ENCODE measurements at places on chromosomes 3 and 15.

- no peak for DNase-seq
Measured at GRCh38 chr3:66615643-66616301, 115.0 kb upstream of the LRIG1 start.

DNA sequence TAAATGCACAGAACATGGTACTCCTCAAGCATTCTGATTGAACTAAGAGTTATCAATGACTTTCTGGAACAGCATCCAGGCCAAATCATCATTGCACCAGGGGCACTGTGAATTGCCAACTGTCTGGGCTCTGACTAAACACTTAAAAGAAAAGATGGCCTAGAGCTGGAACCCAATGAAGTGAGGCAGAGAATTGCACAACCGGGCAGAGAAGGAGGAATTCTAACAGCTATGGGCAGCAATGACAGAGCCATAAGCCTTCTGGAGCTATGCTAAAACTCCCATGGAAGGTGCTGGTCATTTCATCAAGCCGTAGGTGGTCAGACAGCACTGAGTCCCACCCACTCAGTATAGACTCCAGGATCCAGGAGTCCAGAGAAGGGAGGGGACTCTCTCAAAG is 48.1 kb upstream of the OXTR start:
- no peak for DNase-seq

GRCh38 chr15:30953183-30953582 is 38.2 kb downstream of the MTMR10 start:
- DNase-seq, result no peak

GRCh38 chr3:51734572-51734907 is 27.7 kb downstream of the GRM2 start:
- no peak for DNase-seq

GRCh38 chr3:1696669-1697275 is 401.9 kb upstream of the CNTN4 start:
- no peak for DNase-seq

DNA sequence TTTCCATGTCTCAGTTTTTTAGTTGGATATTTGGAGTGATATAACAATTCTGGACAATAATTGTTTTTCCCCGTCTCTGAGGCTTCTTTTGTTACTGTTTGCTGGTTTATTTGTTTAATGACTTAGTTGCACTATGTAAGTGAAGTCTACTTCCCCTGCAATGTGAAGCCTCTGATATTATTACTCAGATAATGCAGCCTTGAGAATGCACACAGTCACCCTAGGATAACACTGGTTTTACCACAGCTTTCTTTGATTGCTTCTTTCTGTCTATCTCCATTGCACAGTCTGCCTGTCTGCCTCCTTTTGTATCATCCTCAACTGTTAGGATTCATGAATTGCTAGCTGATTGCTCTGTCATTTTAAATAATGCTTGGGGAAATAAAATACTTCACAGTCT is 208.7 kb upstream of the ROBO1 start:
- DNase-seq, result no peak

DNA sequence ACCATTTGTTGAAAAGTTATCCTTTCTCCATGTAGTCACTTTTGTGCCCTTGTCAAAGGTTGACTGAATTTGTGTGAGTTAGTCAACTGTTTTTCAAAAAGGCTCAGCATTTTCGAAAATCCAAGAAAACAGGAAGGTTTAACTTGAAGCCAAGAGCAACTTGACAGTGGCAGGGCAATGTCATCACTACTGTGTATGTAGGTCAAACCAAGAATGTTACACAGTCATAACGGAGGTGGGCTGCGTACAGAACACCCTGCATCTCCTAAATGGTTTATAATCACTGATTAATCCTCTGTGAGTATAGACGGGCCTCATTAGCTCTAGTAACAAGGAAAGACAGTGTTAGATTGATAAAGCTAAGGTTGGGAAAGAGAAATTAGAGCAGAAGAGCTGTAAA is 1064.9 kb downstream of the FHIT start:
- DNase-seq, result no peak

- no peak for DNase-seq
Measured at GRCh38 chr15:78314181-78314581, 14.8 kb upstream of the SKIC8 start.

DNA sequence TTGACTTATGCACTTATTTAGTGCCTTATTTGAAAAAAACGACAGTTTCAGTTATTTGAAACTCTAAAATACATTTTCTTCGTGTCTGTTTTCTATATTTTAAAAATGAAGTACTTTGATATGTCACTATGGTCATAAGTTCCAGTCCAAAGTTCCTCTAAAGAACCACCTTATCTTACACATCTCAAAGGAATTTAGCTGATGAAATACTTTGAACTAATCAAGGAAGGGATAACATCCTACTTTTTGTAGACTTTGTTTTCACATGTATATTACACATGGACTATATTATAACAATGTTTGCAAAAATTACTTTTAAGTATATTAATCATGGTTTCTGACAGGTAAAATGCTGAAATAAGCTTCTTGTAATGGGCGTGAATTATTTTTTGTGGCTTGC is 265.8 kb upstream of the ZNF717 start:
- no peak for DNase-seq

DNA sequence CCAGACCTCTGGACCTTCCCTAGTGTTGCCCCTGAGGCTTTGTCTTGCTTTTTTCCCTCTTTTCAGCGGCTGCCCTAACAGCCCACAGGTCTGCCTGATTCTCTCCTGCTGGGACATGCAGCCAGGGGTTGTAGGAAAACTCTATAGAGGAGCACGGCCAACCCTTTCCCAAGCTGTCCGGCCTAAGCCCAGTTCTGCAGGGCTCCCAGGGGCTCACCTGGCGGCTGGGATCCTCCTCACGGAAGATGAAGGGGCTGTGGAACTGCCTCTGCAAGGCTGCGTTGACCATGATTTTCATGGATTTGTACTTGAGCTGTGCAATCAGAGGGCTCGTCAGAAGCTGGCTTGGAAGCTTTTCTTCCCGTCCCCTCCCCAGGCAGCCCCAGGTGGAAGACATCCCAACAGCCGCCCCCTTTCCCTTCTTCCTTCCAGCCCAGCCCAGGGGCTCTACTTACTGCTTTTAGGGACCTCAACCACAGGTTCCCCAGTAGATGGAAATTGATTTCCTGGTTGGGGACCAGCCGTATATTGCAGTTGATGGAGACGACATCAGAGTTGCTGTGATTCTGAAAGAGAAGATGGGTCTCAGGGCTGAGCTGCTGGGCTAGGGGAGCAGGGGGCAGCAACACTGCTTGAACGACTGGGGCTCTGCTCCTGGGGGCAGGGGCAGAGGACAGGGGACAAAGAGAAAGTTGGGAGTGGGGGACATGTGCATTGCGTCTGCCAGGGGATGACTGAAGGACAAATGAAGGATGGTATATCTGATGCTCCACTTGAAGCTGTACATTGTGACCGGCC is 29.8 kb downstream of the FEM1B start:
- DNase-seq, result no peak

GRCh38 chr3:113245761-113246161 is 34.4 kb downstream of the BOC start:
- DNase-seq, result no peak

DNA sequence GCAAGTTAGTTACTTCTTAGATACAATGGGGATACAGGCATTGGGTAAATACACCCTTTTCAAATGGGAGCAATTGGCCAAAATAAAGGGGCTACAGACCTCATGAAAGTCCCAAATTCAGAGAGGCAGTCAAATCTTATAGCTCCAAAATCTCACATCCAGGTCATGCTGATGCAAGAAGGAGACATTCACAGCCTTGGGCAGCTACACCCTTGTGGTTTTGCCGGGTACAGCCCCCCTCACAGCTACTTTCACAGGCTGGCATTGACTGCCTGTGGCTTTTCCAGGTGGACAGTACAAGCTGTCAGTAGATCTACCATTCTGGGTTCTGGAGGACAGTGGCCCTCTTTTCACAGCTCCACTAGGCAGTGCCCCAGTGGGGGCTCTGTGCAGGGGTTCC is 17.5 kb upstream of the PLSCR1 start:
- DNase-seq, result no peak

- no peak for DNase-seq
Measured at GRCh38 chr15:74604983-74605794, 10.4 kb upstream of the CLK3 start.

DNA sequence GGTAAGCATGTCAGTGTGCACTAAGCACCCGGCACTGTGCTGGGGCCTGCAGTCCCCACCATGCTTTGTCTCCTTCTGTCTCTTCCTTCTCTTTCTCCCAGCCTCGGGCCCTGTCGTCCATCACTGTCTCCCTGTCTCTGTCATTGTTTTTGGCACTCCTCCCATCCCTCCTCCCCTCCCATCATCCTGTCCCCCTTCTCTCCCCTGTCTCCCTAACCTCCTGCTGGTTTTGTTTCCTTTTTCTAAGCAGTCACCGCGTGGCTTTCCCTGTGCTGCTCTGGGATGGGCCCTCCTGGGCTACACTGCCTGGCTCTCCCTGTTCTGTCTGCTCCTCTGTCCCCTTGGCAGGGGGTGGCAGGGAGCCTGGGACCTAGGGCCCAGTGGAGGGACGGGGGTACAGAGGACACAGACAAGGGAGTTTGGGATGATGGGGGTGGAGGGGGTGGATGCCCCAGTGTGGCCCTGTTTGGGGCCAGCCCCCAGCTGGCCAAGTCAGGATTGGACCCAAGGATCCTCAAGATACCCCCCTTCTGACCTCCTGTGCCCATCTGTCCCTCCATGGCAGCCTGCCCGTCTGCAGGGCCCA is 5.7 kb downstream of the CHST13 start:
- DNase-seq, result no peak

- no peak for DNase-seq
Measured at GRCh38 chr3:13210221-13210975, 137.2 kb upstream of the IQSEC1 start.

- no peak for DNase-seq
Measured at GRCh38 chr3:52432225-52432624, 12.7 kb downstream of the SEMA3G start.

DNA sequence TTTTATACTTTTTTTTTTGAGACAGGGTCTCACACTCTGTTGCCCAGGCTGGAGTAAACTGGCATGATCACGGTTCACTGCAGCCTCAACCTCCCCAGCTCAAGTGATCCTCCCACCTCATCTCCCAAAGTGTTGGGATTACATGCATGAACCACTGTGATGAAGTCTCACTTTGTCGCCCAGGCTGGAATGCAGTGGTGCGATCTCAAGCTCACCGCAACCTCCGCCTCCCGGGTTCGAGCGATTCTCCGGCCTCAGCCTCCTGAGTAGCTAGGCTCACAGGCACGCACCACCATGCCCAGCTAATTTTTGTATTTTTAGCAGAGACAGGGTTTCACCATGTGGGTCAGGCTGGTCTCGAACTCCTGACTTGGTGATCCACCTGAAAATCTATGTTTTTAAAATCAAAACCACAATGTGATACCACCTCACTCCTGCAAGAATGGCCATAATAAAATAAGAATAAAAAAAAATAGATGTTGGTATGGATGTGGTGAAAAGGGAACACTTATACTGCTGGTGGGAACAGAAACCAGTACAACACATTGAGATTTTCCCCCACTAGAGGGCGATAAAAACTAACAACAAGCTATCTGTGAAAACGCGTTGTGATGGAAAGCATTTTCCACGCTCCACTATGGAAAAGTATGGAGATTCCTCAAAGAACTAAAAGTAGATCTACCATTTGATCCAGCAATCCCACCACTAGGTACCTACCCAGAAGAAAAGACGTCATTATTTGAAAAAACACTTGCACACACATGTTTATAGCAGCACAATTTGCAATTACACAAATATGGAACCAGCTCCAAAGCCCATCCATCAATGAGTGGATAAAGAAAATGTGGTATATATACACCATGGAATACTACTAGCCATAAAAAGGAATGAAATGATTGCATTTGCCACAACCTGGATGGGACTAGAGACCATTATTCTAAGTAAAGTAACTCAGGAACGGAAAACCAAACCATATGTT is 26.8 kb upstream of the OCA2 start:
- DNase-seq, result no peak

DNA sequence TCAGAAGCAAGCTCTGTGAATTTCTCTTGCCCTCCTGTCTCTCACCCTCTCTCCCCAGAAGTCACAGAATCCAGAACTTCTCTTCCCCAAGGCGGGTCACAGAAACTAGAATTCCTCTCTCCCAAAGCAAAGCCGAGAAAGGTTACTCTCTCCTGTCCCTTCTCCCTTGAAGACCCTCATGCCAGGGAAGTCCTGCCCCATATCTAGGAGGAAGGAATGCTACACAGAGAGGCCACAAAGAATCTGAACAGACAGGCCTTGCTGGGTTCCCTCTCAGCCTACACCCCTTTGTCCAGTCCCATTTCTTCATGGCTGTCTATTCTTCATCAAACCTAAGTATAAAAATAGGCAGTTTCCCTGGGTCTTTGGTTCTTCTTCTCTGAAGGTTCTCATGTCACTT is 29.8 kb downstream of the ANP32A start:
- no peak for DNase-seq

GRCh38 chr15:101615986-101616848 is 36.0 kb downstream of the TM2D3 start:
- no peak for DNase-seq

- no peak for DNase-seq
Measured at GRCh38 chr15:74062236-74062635, 20.1 kb downstream of the GOLGA6A start.

DNA sequence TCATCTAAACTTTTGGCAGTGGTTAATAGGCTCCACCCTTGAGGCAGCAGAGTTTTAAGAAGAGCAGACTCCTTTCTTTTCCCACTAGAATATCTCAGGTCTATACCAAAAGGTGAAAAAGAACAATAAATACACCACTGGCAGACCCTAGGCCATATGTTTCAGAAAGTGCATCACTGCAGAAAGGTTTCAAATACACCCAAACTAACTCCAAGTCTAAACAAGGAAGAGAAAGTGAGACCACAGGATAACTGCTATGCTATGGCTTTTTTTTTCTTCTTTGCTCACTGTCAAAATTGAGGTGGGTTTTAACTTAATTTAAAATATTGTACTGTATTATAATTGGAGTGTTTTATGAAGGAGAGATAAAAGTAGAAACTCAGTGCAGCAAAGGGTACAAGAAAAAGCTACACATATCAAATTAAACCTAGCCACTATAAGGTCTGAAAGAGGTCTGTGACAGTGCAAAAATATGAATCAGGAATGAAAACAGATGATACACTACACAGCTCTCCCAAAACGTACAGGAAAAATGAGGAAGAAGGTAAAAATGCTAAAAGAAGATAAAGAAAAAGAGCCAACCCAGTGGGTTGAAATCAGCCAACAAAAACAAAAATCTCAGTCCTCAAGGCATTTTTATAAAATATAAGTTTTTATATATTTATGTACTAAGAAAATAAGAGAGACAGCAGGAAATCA is 8.4 kb downstream of the SNX4 start:
- no peak for DNase-seq

DNA sequence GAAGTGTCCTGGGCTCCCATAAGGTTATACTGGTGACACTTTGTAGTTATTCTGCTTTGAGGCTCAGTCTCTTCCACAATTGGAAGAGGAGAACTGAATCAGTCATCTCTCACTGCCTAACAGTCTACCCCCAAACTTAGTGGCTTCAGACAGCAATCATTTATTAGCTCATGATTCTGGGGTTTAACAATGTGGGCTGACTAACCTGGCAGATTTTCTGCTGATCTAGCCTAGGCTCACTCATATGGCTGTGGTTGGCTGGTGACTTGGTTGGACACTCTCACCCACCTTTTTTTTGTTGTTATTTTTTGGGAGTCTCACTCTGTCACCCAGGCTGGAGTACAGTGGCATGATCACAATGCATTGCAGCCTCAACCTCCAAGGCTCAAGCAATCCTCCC is 7.1 kb downstream of the GPD1L start:
- DNase-seq, result no peak

Measured in stimulated activated CD4-positive, alpha-beta T cell treated with anti-CD3 and anti-CD28 coated beads, TNF-alpha, amount 100 ng/mL, for 1 hour (primary cell).